ELF-1 (cell line): ENCODE measurements at places on chromosomes 2 and 18.

GRCh38 chr2:59206361-59206760, 965.2 kb upstream of the FANCL start:
- no peak for DNase-seq

- no peak for DNase-seq
Measured at GRCh38 chr2:85785027-85785822, 31.4 kb downstream of the ATOH8 start.

- no peak for DNase-seq
Measured at GRCh38 chr2:181578829-181579228, 78.1 kb downstream of the CERKL start.

- no peak for DNase-seq
Measured at GRCh38 chr2:204686406-204686805, 141.1 kb downstream of the PARD3B start.

- no peak for DNase-seq
Measured at GRCh38 chr2:6352247-6352646, 513.5 kb downstream of the CMPK2 start.

DNA sequence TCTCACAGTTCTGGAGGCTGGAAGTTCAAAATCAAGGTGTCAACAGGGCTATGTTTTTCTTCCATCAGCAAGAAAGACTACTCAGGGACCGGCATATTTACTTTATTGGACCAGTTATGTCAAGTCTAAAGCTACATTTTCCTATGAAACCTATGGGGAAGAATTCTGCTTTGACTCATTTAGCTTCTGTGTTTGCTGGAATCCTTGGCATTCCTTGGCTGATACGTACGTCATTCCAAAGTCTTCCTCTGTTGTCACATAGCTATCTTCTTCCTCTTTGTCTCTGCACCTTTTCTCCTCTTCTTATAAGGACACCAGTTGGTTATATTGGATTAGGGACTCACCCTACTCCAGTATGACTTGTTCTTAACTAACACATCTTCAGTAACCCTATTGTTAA, 137.4 kb upstream of the FBXO11 start:
- no peak for DNase-seq

DNA sequence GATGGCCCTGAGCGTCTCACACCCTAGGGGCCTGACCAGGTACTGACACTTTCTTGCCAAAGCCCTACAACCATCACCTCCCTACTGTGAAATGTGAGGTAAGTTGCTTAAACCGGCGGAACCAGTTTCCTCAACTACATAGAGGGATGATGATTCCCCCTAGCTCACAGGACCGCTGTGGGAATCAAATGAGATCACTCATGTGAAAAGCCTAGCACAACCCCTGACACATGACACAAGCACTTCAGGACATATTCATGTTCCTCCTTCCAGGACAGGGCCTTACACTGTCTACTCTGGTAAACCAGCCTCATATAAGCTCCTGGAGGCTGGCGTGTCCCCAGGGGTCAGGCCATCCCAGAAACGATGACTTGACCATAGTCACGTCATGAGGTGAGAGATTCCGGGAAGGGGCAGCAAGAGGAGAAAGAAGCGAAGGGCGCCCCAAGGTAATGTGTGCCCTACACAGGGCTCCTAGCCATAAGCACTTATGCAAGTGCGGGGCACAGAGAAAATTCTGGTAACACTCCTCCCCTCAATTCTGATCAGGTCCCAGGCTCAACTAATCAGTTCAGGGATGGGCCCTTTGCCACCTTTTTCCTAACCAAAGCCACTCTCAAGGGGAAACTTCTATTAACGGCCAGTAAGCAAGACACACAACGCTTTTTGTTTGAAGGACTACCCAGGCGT, 49.5 kb downstream of the C2orf42 start:
- DNase-seq, result peak; percentile 94

DNA sequence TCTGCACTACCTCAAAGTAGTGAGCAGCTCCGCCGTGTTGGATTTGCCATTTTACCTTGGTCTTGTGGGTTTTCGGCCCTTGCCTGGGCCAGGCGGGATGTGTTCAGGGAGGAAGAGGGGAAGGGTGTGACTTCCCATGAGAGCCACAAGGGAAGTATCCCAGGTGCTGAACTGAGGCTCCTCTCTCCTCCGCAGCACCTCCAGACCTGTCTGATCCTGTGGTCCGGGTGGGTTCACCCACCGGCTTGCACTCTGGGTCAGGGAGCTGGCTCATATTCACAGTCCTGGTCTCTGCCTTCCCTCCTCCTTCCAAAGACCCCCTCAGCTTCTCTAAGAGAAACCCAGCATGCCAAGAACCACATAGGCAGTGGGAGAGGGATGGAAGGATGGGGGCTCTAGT, 235.8 kb downstream of the SEPTIN10 start:
- no peak for DNase-seq

- no peak for DNase-seq
Measured at GRCh38 chr18:21761471-21762115, 21.0 kb downstream of the MIB1 start.

GRCh38 chr2:145685383-145686050, 1165.6 kb upstream of the ZEB2 start:
- no peak for DNase-seq

GRCh38 chr2:231204581-231204980, 6.2 kb downstream of the ARMC9 start:
- no peak for DNase-seq

GRCh38 chr2:25250331-25251070, 82.1 kb upstream of the POMC start:
- DNase-seq, result peak; percentile 61

DNA sequence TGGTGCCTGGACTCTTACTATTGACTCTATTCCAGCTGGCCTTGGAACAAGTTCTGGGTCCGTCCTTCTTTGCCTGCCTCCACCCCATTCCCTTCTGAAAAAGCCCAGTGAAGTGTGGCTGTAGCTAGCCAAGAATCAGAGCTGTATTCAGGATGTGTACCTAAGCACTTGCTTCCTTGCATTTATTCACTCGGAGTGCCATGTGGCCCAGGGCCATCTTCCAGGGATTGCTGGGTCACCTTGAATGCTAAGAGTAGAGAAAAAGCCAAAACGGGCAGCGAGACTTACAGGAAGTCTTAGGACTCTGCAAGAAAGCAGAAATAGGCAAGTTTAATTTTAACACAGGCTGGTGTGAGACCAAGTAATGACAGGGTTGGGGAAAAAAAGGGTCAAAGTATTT, 4.1 kb downstream of the ITGA6 start:
- DNase-seq, result no peak

- no peak for DNase-seq
Measured at GRCh38 chr18:78069784-78070664, 820.4 kb downstream of the GALR1 start.

DNA sequence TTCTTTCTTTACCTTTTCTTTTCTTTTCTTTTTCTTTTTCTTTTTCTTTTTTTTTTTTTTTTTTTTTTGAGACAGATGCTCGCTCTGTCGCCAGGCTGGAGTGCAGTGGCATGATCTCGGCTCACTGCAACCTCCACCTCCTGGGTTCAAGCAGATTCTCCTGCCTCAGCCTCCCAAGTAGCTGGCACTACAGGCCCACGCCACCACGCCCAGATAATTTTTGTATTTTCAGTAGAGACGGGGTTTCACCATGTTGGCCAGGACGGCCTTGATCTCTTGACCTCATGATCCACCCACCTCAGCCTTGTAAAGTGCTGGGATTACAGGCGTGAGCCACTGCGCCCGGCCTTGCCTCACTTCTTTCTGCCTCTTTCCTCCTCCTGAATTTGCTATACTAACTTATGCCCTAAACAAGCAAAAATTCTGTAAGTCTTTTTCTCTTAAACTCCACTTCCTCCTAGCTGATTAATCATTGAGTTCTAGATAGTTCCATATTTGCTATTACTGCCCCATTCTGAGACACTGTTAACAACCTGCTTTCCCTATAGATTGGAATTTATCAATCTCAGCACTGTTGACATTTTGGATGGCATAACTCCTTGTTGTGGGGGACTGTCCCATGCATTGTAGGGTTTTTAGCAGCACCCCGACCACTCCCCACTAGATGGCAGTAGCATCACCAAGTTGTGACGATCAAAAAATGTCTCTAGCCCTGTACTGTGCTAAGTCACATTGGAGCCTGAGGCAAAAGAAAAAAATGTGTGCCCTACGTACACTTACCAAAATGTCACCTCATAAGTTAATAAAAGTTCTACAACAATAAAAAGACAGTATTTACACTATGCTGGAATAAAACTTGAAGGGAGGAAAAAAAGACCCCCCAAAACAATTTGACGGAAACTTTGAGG, 16.4 kb upstream of the THADA start:
- peak; percentile 81 for DNase-seq

DNA sequence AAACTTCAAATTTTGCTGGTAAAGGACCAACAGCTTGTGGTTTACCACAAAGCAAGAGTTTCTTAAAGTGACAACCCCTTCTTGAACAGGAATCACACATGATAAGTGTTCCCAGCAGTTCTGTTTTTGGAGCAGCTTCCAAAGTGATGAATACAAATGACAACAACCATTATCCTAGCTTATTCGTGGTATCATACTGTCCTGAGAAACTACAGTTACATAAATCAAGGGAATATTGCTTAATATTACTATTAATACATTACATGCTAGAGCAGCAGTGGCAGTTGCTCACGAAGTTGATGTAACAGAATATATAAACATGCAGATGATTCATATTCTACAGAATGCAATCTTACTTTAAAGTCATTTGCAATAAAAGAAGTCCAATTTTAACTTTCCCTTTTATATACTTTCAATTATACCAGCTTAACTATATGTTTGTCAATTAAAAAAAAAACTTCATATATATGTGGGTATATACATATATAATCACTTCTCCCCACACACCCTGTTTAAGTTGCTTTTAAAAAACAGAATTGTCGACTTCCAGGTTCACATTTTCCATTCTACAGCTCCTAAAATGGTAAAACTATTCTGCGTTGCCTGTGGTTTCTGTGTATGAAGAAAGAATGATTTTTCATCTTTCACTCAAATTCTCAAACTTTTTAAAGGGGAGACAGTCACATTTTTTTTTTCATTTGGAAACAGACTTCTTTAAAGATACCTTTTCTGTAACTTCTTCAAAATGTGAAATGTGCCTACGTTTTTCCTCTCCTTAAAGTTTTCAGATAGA, 713.6 kb downstream of the TDRD15 start:
- DNase-seq, result no peak
